ENCODE measurements at places on chromosomes 11 and 22.
A peak's percentile ranks its signal among the peaks of the same experiment; 100 is the strongest.

- no peak for DNase-seq
Measured at GRCh38 chr11:61966734-61967115, 709 bp downstream of the FTH1 start.

- DNase-seq = peak; percentile 41
Measured at GRCh38 chr11:72333661-72334060, 89.7 kb upstream of the PHOX2A start.

- no peak for DNase-seq
Measured at GRCh38 chr22:20530368-20531153, 23.2 kb downstream of the MED15 start.

DNA sequence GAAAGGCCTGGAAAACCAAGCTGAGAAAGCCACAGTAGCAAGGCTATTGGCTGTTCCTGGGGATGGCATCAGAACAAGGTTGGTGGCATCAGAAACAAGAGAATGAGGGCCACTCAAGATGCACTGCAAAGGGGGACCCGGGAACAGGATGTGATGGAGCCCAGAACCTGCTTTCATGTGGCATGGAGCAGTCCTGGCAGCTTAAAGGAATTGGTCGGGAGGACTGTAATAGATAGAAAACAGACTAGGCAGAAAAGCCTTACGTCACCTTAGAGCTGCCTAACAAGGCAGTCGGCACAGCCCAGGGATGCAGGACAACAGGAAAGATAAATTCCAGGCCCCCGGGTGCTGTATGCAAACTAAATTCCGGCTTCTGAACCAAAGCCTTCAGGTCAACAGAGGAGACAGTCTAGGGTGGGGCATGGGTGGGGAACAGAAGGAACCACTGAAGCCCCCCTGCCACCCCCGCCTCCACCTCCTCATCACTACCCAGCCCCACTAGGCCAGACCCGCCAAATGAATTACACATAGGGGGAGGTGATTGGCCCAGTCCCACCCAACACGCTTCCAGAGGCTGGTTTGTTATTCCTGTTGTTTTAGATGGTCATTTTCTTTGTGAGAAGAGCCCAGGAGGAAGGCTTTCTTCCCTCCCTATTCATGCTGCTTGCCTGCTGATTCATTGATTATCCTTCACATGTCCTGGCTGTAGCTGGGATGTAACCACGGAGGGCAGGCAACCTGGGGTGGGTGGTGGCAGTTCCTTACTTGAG, 25.7 kb upstream of the LRRC55 start:
- DNase-seq = no peak

GRCh38 chr11:85582111-85582510, 45.0 kb downstream of the DLG2 start:
- DNase-seq = no peak
